Vagina (tissue), 2 donors: ENCODE measurements at places on chromosomes 11 and 22.

- DNase-seq = no peak
Observed at GRCh38 chr22:49197505-49197904, 630.2 kb downstream of the BRD1 start.

GRCh38 chr11:117144477-117145392 is 648 bp downstream of the PAFAH1B2 start:
- no peak for DNase-seq

- no peak for DNase-seq
Observed at GRCh38 chr11:130551388-130551787, 102.9 kb downstream of the ADAMTS15 start.

- no peak for DNase-seq
Observed at GRCh38 chr11:61524963-61525587, 16.5 kb downstream of the LRRC10B start.

GRCh38 chr22:45240810-45241631 is at the start of gene KIAA0930:
Gene KIAA0930, minus strand, starts transcription at chr22:45240894. Its CDS starts 191 bp downstream, at chr22:45240703.
- no peak for DNase-seq

GRCh38 chr11:68651208-68651984 is 32.9 kb upstream of the GAL start:
- no peak for DNase-seq

DNA sequence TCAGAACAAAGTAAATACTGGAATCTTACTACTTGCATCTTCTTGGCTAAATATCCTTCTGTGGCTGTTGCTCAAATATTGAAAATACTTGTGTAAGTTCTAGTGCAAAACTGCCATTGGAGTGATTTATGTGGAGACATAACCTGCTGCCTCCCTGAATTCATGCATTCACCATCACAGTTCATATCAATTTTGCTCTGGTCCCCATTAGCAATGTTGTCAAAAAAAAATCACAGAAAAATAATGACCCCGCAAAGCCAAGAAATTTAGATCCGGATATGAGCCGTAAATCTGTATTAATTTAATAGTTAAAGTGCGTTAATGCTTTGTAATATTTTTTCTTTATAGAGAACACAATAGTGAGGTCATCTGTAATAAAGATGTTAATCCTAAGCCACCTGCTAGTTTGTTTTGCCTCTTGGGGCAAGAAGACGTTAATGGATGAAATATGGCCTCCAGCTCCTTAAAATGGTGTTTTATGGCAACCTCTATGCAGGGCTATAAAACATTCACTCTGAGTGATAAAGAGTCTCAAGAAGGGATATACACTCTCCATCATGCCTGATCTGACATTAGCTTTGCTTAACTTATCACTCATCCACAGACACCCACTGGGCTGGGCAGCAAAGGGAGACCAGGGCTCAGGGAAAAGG is 255.9 kb downstream of the INSC start:
- DNase-seq = no peak
